ENCODE measurements at places on chromosomes 1 and 21.

- no peak for DNase-seq
Observed at GRCh38 chr1:197779921-197780320, 4.6 kb upstream of the DENND1B start.

DNA sequence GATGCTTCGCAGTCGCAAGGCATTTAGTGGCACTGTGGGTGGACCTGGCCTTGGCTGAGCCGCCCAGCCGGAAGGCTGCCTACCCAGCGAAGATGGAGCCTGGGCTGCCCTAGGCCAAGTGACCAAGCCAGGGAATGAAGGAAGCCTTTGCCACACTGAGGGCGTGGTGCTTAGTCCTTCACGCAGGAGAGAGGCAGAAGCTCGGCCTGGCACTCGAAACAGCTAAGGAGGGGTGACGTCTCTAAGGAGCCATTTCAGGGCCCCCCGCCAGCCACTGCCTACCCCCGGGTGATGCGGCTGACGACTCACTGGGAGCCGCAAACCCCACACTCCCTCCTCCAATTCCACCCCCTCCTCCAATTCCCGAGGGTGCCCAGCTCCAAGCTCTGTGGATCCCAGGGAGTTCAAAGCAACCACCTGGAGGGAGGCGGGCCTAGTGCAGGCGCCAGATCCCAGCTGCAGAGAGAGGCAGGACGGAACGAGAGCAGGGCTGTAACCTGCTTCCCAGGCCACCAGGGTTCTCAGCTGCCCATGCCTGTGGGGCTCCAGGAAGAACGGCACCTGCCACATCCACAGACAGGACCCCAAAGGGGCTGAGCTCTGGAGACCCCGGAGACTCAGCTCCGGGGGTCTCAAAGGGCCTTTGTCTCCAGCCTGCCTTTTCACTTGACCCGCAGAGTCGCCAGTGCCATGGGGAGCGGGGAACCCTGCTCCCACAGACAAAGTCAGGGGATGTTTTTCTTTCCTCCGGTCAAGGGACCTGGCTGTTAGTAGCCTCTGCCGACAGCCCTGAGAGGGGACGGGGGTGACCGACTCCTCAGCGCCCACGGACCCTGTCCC, 75.8 kb downstream of the ARHGEF16 start:
- no peak for DNase-seq

GRCh38 chr21:41627428-41627827, 119.5 kb upstream of the TMPRSS2 start:
- DNase-seq = no peak

- no peak for DNase-seq
Observed at GRCh38 chr1:94886361-94886760, 40.5 kb downstream of the CNN3 start.

- DNase-seq = no peak
Observed at GRCh38 chr1:170205301-170205700, 59.5 kb downstream of the NTMT2 start.

GRCh38 chr1:8681911-8682310, 135.5 kb downstream of the RERE start:
- DNase-seq = no peak

- no peak for DNase-seq
Observed at GRCh38 chr21:27813344-27813743, 846.5 kb upstream of the ADAMTS5 start.

GRCh38 chr21:15034126-15034853, 30.5 kb downstream of the NRIP1 start:
- DNase-seq = no peak

- DNase-seq = no peak
Observed at GRCh38 chr1:91201176-91201575, 179.3 kb upstream of the ZNF644 start.

- DNase-seq = no peak
Observed at GRCh38 chr1:242133796-242134195, 134.9 kb upstream of the MAP1LC3C start.

GRCh38 chr21:45629046-45629981, 14.2 kb upstream of the PCBP3 start:
- DNase-seq = no peak

- DNase-seq = peak; percentile 24
Observed at GRCh38 chr1:91406773-91407389, 2.2 kb upstream of the HFM1 start.

GRCh38 chr1:162699366-162699765, 67.1 kb downstream of the DDR2 start:
- DNase-seq = no peak

DNA sequence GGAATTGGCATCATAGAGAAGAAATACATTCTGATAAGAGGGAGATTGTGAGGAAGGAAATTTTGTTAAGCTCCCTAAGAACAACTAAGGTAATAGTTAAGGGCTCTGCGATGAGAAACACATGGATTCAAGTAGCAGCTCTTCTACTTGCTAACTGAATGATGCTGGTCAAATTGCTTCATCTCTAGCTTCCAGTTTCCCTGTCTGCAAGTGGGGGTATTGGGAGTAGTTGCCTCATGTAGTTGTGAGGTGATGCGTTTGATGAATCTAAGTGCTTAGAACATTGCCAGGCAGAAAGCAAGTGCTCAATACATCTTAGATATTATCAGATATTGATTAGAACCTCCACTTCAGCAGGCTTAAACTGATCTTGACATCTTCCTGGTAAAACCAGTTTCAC, 84.8 kb downstream of the CD58 start:
- no peak for DNase-seq

DNA sequence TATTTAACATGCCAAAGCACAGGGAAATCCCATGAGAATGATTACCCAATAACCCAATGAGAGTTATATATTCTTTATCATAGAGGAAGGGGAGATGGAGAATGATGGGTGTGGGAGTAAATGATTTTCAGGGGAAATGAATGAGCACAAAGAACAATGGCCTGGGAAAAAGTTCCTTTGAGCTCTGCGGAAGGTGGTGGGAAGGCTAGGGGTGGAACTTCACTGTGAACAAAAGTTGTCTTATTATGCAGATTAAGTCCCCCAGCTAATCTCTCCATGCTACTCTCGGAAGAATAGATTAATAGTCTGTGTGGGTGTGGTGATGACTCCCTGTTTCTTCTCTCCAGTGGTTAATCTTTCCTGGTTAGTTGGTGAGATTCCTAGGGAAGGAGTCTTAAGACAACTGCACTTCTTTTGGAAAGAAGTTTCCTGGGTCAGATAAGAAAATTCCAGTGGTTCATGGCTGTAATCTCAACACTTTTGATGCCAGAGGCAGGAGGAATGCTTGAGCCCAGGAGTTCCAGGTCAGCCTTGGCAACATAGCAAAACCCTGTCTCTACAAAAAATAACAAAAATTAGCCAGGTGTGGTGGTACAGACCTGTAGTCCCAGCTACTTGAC, 71.6 kb downstream of the DNTTIP2 start:
- no peak for DNase-seq

- DNase-seq = no peak
Observed at GRCh38 chr1:150906329-150906728, 19.4 kb downstream of the CTXND2 start.

DNA sequence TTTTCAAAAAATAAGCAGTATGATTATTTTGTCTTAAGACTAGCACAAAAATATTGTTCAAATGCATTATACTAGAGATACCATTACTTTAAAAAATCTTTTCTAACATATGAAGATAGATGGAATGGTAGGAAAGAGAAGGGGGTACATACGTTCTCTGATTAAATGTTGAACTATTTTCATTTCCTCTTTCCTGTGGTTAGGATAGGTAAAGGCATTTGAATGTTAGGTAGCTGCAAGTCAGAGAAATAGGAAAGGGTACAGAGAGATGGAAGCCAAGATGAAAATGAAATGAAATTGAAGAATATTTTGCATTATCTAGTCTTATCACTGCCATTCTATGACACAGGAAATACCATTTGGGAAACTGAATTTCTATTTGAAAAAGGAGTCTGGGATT, 28.3 kb downstream of the TLCD4 start:
- no peak for DNase-seq

GRCh38 chr1:88658419-88658818, 25.7 kb upstream of the PKN2 start:
- DNase-seq = no peak

GRCh38 chr1:169100208-169100607, 6.3 kb upstream of the ATP1B1 start:
- no peak for DNase-seq

DNA sequence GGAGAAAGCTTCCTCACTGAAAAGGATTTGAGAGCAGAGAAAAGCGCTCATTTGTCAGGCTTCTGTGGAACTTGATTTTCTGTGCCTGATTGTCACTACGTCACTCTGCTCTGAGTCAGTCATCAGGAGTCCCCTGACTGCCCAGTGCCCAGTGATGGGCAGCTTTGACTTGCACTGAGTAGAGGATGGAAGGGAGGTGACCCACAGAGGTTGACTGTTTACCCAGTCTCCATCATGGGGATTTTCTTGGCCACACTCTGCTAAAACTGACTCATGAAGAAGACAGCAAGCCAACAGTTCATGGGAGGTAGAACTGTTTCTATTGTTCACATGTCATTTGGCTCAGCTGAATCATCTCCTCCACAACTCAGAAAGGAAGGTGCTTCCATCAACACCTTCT, 82.1 kb upstream of the DUSP10 start:
- no peak for DNase-seq

DNA sequence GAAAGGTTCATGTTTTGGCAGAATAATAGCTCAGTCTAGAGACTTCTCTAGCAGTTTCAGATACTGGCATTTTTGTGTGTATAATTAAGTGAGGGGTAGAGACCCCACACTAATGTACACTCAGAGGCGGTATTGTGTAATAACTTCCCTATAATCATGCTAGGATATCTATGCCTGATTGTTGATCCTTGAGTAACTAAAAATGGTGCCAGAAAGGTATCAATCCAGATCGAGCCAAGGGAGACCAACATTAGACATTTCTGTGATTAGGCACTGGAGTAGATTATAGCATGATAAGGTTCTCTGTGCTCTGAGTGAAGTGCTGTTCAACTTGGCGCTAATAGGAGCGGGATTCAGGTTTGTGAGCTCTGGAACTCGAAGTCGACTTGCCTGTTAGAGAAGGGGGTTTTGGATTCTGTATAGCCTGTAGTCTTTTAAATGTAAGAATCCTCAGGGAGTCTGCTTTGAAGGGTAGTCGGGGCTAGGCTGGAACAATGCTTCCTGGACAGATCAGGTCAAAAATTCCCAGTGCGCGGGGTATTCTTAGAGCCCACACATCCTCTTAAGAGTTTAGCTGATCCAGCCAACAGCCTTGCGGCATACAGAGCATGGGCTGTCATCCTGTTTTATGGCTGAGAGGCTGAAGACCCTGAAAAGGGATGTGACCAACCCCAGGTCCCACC, 24.2 kb downstream of the MAN1C1 start:
- DNase-seq = no peak

- DNase-seq = no peak
Observed at GRCh38 chr1:47663286-47663685, 225.4 kb downstream of the FOXD2 start.

- no peak for DNase-seq
Observed at GRCh38 chr21:18138507-18138906, 106.1 kb upstream of the CHODL start.

DNA sequence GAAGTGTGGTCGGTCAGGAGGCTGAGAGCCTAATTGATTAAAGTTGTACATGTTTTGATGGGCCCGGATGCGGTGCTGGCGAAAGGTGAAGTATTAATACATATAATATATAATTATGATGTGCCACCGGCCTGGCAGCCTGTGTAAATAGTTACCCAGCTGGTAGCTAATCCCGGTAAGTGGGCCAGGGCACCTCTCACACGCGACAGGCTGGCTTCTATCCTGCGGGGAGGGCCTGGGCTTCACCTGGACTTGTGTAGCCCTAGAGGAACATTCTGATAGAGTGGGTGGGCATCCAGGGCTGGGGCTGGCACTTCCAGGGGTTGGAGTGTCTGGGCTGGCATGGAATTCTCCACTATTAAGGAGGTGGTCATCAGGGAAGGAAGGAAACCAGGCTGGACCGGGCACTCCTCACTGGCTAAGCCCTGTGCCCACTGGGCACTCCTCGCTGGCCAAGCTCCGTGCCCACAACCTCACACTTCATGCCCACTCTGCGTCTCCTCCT, 48.3 kb downstream of the IGSF21 start:
- DNase-seq = no peak

- DNase-seq = no peak
Observed at GRCh38 chr1:53371121-53371666, 43.3 kb upstream of the LRP8 start.

GRCh38 chr1:231161667-231162296, at the start of gene TRIM67:
TRIM67 (plus strand) TSS chr1:231162058; CDS start chr1:231162970, 912 bp downstream.
- DNase-seq = no peak

GRCh38 chr1:21815724-21816321, 3.8 kb downstream of the LDLRAD2 start:
- DNase-seq = peak; percentile 50

GRCh38 chr1:14897547-14897946, 256.0 kb upstream of the TMEM51 start:
- no peak for DNase-seq

- no peak for DNase-seq
Observed at GRCh38 chr1:206577626-206578025, 34.6 kb downstream of the EIF2D start.

DNA sequence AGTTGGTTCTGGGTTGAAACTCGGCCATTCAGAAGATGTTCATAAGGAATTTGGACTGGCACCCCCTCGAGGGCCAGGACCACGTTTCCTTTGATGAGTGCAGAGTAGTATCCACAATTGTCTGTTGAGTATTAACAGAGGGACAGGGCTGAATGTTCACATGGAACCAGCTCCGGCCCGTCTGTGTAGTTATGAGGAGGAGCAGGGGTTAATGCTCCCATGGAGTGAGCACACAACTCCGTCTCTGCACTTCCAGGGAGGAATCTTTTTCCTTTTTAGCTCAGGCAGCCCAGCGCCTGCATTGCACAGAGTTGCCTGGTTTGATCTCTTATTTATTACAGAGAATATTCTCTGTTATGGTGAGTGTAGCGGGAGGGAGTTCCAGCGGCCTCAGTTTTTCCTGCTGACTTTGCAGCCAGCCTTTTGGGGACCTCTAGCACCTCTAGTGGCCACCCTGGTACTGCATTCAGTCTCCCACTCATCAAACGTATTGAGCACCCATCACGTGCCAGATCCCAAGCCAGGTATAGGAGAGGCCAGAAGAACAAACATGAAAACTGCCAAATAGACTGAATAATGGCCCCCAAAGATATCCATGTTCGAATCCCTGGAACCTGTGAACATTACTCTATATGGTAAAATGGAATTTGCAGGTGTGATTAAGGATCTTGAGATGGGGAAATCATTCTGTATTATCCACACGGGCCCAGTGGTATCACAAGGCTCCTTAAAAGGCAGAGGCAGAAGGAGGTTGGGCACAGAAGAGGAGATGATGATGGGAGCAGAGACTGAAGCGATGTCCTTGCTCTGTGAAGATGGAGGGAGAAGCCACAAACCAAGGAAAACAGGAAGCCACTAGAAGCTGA, 167.7 kb upstream of the CSF3R start:
- DNase-seq = peak; percentile 57

GRCh38 chr1:221712198-221712684, 29.6 kb downstream of the DUSP10 start:
- peak; percentile 52 for DNase-seq

- no peak for DNase-seq
Observed at GRCh38 chr1:198564716-198565115, 24.2 kb upstream of the ATP6V1G3 start.

DNA sequence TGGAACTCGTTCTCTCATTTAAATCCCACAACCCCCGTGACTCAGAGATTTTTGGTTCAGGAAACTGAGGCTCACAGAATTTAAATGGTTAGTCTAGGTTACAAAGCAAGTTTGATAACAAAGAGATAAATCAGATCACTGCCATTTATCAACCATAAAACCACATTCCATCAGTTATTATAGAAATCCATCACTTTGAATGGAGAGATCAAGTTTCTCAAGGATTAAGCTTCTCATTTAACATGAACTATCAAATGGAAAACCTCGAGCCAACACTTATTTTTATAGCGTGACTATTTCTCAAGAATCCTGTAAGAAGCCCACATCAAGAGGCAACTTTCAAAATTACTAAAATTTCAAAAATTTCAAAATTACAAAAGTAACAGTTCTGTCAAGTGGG, 11.9 kb downstream of the WLS start:
- DNase-seq = no peak

All from KBM-7 (cell line).